Activated T-cell treated with anti-CD3 and anti-CD28 coated beads, Interleukin-2, amount 50 U/mL, for 48 hours (primary cell): ENCODE measurements at places on chromosomes 4 and X.

- DNase-seq: no peak
Observed at GRCh38 chr4:55248756-55249155, 97.3 kb upstream of the SRD5A3 start.

DNA sequence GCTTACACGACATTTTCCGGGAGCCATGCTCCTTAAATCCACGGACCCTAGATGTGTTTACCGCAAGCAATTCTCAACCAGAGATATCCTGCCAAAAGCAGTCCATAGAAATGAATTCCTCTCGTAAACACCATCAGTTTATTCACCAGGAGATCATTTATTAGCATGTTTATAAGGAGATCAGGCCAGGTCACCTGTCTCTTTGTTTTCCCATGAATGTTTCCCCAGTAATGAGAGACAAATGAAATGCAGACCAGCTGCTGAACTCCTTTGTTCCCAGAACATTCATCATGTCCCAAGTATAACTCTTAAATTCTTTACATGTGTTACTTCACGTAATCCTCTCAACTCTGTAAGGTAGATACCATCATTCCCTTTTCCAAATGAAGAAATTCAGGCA is 137.1 kb downstream of the DDX53 start:
- no peak for DNase-seq

GRCh38 chr4:163180090-163180489 is 13.4 kb upstream of the NAF1 start:
- DNase-seq: no peak

- DNase-seq: no peak
Observed at GRCh38 chr4:137819964-137820383, 287.7 kb upstream of the PCDH18 start.

- DNase-seq: no peak
Observed at GRCh38 chr4:188305690-188306089, 166.4 kb downstream of the TRIML1 start.

- no peak for DNase-seq
Observed at GRCh38 chr4:29052266-29052665, 1667.9 kb upstream of the PCDH7 start.

GRCh38 chr4:171130256-171130801 is 682.9 kb upstream of the GALNTL6 start:
- no peak for DNase-seq

DNA sequence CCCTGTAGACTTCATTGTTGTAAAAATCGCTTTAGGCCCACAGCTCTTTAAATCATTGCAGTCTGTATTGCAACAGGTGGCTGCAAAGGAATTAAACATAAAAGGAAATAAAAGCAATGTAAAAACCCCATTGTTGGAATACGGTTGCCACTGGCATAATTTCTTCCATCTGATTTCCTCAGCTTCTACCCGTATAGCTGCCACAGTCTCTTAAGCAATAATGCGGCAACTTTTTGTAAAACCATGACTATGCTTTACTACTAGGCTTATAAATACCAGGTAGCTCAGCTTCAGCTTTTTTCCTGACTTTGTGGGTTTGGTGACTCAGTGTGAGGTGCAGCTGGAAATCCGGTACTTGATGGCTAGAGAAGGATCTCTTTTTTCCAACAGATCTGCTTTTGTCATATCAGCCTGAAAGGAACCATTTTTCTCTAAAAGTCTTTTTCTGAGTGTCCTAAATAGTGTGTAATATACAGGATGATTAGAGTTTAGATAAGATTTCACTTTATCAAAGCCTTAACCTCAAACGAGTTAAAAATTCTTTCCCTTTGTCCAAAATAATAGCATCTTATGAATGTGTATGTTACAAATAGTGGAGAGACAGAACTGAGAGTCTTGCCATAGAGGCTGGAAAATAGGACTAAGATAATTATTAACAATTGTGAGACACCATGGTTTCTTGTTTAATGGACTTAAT is 268.0 kb downstream of the ADGRL3 start:
- DNase-seq: no peak

- DNase-seq: no peak
Observed at GRCh38 chr4:97653701-97654100, 489.6 kb downstream of the STPG2 start.

DNA sequence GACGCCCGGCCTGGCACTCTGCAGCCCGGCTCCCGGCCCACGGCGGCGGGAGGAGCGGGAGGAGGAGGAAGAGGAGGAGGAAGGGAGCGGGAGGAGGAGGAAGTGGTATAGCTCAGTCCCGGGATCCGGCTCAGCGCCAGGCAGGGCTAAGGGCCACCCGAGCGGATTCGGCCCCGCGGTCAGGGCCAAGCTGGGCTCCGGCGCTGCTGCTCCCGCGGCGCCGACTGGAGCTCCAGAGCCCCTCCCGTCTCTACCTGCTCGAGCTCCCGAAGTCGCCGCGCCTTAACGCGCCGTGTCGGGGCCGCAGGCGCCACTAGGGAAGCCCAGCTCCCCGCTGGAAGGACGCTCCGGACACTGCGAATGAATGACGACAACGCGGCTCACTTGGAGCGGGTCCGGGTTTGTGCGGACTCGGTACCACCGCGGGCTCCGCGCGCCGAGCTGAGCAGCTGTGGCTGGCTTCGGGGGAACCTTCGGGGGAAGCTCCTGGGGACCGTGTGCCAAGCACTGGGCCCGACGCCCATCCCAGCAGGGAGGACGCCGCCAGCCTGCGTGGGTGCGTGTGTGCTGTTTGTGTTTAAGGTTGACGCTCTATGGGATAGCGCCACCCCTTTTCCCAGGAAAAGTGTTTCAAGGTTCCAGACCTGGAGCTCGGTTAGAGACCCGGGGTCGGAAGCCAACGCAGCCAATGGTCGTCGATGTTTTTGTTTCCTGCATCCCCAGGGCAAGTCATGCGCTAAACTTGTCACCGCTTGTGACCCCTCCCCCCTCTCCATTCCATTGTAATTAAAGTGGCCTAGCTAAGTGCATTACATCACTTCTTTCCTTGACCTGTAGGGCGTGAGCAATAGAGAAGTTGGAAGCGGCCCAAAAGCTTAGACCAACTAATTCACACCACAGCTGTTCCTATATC is at the start of gene TBC1D9:
Gene TBC1D9, minus strand, starts transcription at position 67 of the 913 bp plus-strand sequence. CDS start 340 bp downstream, outside the sequence.
- no peak for DNase-seq

GRCh38 chrX:43141885-43142284 is 363.9 kb upstream of the PPP1R2C start:
- no peak for DNase-seq

DNA sequence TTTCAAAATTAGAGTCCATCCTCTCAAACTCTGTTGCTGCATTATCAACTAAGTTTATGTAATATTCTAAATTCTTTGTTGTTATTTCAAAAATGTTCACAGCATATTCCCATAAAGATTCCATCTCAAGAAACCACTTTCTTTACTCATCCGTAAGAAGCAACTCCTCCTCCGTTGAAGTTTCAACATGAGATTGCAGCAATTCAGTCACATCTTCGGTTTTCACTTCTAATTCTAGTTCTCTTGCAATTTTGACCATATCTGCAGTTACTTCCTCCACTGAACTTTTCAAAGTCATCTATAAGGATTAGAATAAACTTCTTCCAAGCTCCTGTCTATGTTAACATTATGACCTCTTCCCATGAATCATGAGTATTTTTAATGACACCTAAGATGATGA is 216.6 kb upstream of the SLC7A11 start:
- DNase-seq: no peak

- DNase-seq: no peak
Observed at GRCh38 chr4:26576231-26576739, 7.6 kb upstream of the TBC1D19 start.

DNA sequence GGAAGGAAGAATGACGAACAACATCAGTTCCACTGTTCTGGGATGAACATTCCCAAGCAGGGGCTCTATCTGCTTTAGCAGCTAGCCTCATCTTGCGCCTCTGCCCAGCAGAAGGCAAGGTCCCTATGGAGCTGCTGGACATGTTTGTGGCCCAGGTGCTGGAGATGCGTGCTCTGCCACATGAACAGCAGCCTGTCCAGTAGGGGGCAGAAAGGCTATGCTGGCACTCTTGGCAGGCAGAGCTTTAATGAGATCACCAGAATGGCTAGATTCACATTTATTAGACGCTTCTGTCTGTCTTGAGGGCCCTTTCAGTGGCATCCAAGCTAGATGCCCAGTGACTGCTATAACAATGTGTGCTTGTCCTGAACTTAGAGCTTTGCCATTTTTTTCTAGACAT is 1826.0 kb downstream of the STIM2 start:
- no peak for DNase-seq

GRCh38 chr4:54840992-54841768 is 183.4 kb downstream of the KIT start:
- no peak for DNase-seq

GRCh38 chr4:7709431-7709830 is 230.2 kb downstream of the AFAP1 start:
- no peak for DNase-seq

DNA sequence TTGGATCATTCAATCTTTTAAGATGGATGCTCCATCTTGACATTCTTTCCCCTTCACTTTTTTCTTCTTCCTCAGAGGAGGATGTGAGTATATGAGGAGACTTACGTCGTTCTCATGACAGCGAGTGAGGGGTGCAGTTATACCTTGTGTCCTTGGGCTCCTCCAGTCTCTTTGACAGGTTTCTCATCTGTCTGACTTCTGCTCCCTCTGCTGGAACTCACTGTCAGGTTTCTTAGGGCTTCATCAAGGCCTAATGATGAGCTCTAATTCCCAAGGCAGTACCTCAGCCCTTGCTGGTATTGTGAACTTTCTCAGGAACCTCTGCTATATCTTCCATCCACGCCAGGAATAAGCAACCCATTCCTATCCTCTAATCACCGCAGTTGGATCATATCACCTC is 237.8 kb upstream of the ADGRL3 start:
- no peak for DNase-seq

DNA sequence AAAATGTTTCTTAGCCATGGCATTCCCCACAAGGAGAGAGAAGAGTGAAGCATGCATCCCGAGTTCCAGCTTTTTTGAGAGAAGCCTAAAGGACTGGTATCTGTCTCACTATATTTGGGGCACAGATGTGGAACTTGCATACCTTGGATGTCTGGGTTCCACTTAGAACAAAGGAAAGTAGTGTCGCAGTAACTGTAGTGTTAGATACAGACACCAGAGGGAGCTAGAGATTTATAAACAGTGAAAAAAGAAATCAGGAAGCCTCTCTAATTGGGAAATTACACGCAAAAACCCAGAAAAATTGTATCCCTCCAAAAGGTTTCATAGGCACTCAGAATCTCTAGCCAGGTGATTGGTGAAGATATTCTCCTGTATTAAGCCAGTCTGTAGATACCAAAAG is 34.4 kb downstream of the AGTR2 start:
- DNase-seq: no peak

- no peak for DNase-seq
Observed at GRCh38 chr4:12118651-12119213, 690.0 kb upstream of the HS3ST1 start.

DNA sequence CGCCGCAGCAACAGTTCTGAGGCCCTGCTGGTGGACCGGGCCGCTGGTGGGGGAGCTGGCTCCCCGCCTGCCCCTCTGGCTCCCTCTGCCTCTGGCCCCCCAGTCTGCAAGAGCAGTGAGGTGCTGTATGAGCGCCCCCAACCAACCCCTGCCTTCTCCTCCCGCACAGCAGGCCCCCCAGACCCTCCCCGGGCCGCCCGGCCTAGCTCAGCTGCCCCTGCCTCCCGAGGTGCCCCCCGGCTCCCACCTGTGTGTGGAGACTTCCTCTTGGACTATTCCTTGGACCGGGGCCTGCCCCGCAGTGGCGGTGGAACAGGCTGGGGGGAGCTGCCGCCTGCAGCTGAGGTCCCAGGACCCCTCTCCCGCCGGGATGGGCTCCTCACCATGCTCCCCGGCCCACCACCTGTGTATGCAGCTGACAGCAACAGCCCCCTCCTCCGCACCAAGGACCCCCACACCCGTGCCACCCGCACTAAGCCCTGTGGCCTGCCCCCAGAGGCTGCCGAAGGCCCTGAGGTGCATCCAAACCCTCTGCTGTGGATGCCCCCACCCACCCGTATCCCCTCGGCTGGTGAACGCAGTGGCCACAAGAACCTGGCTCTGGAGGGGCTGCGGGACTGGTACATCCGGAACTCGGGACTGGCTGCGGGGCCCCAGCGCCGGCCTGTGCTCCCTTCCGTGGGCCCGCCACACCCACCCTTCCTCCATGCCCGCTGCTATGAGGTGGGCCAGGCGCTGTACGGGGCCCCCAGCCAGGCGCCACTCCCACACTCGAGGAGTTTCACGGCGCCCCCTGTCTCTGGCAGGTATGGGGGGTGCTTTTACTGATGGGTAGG is 6.3 kb downstream of the PRAF2 start:
- DNase-seq: no peak

GRCh38 chrX:20312018-20312417 is 45.3 kb upstream of the RPS6KA3 start:
- DNase-seq: no peak

GRCh38 chr4:155769090-155769489 is 10.3 kb downstream of the GUCY1B1 start:
- no peak for DNase-seq
